ENCODE measurements at places on chromosomes 1 and 21.

- DNase-seq = no peak
Observed at GRCh38 chr1:202291961-202292712, 49.6 kb downstream of the UBE2T start.

- no peak for DNase-seq
Observed at GRCh38 chr1:78079580-78079979, 33.8 kb downstream of the GIPC2 start.

- no peak for DNase-seq
Observed at GRCh38 chr1:20485527-20486456, at the start of gene CAMK2N1. Gene CAMK2N1 (minus strand): TSS chr1:20486210. CDS start chr1:20485379, 831 bp downstream.

DNA sequence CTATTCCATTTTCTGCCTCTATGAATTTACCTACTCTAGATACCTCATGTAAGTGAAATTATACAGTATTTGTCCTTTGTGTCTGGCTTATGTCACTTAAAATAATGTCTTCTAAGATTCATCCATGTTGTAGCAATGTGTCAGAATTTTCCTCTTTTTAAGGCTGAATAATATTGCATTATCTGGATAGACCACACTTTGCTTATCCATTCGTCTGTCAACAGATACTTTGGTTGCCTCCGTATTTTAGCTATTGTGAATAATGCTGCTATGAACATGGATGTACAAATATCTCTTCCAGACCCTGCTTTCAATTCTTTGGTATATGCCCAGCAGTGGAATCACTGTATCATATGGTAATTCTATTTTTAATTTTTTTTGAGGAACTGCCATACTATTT, 10.1 kb upstream of the CCSAP start:
- DNase-seq = no peak

DNA sequence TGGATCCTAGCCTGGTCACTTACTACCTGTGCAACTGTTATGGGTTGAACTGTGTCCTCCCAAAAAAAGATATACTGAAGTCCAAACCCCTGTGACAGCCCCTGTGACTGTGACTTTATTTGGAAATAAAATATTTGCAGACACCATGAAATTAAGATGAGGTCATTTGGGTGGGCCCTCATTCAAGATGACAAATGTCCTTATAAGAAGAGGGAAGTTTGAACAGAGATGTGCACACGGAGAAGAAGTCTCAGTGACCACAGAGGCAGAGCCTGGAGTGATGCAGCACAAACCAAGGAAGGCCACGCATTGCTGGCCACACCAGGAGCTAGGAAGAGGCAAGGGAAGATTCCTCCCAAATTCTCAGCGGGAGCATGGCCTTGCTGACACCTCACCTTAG, 249.7 kb upstream of the RUNX1 start:
- no peak for DNase-seq

GRCh38 chr1:143691400-143691891, 280.3 kb downstream of the FAM72C start:
- no peak for DNase-seq
